Central memory CD4-positive, alpha-beta T cell (primary cell): ENCODE measurements at places on chromosomes 1 and 21.
A peak's percentile ranks its signal among the peaks of the same experiment; 100 is the strongest.

DNA sequence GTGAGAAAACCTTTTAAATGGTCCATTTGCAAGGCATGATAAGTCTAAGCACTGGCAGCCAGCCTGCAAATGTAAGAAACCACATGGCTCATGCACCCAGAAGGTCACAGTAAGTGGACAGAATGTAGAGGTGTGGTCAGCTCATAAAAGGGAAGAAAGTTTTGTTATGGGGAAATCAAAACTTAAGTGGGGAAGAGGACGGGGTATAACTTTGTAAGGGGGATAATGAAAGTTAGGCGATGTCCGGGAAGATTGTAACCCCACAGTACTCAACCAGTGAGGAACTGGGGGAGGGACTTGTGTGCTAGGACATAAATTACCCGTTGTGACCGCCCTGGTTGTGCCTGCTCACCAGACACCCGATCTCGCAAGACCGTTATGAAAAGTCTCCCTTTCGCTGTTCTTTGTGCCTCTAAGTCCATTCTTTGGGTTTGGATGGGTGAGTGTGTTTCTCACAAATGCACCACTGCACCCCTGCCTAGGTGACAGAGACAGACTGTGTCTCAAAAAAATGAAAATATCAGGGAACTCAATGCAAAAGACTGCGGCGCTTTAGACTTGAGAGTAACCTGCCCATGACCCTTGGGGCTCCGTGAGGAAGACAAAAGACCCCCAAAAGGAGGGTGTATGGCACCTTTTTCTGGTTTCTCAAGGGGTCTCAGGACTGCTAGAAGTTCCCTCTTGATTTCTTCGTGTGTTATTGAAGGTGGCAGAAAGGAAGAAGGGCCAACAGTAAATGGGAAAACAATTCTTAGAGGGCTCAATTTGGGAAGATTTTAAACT, 28.6 kb upstream of the ZNF496 start:
- no peak for DNase-seq

DNA sequence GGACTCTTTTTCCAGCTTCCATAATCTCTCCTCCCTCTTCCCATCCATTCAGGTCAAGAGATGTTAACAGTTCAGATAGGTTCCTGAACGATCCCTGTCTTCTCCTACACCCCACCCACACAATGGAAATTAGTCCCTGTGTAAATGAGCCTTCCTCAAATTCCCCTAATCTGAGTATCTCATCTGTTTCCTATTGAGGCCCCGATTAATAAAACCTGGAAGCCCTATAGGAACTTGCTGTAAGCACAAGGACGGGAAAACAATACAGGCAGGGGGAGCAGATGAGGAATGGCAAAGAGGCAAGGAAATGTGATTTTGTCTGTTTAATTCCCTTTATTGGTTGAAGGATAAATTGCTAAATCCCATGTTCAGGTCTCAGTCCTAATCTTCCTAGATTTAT, 7.1 kb upstream of the GPX7 start:
- no peak for DNase-seq

DNA sequence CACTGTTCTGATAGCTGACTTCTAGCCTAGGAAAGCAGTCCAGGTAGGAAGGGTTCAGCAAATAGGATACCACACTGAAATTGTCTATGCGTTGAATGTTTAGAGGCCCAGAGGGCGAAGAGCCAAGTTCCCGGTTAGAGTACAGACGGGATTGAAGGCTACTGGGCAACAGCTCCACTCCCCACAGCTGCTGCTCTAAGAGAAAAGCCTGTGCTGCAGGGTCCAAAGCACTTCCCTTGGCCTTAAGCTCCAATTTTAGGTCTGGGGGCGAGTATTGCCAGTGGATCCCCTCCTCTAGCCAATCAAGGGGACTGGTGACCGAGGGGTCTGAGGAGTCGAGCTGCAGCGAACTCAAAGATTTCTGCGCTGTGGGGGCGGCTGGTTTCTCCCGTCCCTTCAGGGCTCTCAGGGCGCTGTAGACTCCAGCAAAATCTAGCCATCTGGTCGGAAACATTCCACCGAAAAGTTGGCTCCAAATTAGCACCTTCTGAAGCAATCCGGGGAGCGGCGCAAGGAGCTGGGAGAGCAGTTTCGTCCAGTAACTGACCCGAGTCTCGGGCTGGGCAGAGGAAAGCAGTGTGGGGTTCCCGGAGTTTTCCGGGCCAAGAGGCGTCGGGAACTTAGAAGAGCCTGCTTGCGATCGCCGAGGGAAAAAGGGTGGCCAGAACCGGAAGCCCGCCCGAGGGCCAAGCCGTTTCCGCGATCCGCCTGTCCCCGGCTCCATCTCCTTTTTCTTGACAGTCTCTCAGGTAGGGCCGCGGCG, 748 bp downstream of the PPP1R15B start:
- DNase-seq, result peak; percentile 19

DNA sequence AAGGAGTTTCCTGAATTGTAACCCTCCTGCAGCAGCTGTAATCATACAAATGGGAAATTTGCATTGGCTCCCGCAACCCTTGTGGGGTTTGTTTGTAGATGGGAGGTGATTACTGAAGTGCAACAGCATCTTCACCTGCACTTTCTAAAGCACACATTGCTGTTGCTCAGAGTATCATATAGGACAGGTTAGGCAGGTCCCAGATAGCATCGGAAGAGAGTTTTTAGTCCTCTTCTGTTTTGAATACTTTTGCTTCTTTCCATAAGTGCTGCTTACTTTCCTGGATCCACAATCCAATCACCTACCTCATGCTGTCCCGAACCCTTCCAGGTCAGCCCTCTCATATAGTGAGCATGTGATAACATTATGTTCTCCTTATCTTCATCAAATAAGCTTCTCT, 300.4 kb downstream of the PTPRC start:
- no peak for DNase-seq

DNA sequence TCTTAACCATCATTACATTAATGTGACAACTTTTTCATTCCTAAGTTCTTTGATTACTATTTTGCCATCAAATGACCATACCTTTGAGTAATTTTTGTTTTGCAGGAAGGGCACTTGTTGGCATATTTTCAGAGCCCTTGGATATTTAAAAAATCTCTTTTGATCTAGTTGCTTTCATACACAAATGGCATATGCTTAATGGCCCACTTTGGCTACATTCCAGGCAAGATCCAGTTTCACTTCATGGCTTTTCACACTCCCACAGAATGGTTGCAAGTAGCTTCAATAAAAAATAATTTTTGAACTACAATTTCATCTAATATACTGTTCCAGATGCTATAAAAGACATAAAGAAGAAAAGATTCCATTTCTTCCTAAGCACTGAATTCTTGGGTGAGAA, 18.1 kb downstream of the ADAM30 start:
- DNase-seq, result no peak

- no peak for DNase-seq
Measured at GRCh38 chr1:28258628-28259251, 578 bp upstream of the SESN2 start.

DNA sequence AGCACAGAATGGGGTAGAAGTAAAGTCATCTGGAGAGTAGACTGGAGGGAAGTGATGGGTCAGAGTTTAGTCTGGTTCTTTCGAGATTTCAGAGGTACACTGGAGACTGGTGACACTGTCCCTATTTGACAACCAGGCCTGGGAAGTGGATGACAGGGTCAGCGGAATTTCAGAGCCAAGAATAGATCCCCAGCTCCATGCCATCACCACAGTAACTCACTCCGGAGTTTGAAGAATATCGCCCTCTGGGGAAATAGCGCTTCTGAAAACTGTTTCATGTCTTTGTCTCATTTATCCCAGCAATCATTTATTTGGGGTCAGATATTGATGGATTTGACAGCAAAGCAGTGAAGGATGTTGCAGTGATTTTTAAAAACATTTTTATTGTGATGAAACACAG, 7.6 kb upstream of the NFASC start:
- DNase-seq, result no peak

DNA sequence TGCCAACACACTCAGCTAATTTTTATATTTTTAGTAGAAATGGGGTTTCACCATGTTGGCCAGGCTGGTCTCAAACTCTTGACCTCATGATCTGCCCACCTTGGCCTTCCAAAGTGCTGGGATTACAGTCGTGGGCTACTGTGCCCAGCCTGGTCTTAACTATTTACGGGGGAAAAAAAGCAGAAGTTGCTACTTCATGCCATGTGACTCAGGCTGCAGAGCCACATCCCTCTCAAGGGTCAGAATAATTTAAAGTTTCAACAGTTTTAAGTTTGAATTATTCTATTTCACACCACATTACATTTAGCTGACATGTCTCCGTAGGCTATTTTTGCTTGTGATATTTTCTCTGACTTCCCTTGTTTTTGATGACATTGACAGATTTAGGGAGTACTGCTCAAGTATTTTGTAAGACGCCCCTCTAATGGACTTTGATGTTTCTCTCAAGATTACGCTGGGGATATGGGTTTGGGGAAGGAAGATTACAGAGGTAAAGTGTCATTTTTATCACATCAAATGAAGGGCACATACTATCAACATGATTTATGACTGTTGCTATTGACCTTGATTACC, 14.6 kb upstream of the AGBL4 start:
- DNase-seq, result no peak

DNA sequence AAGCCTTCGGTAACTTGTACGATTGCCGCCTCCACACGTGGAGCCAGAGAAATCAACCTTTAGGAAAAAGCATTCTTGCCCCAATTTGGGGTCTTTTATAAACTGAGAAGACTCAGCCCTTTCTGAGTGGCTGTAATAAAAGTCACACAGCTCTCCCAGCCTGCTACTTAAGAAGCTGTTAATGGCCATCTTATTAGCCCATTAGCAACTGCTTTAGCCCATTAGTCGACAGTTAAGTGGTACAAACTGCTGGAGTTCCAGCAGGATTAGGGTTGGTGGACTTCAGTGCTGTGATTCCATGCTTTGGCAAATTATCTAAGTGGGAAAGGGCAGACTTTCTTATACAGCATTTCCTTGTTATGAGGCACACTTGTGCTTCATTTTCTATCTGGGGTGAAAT, 461.3 kb downstream of the RPS6KC1 start:
- no peak for DNase-seq

DNA sequence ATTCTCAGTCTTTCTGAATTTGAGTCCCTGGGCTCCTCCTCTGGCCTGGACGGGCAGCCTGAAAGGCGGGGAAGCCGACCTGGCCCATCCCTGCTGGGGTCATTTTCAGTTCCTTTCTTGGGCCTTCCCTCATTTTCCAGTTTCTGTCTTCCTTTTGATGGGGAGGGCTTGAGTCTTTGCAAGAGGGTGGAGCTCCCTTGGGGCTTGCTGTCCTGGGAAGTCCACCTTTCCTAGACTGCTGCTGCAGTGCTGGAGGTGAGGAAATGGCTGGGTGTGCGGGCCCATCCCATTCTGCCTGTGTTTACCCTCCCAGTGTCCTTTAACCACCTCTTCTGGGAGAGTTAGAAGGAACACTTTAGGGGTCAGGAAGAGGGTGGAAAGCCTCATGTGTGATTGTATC, 40.4 kb upstream of the SYNC start:
- DNase-seq, result no peak

GRCh38 chr1:206015071-206015470, 8.6 kb downstream of the CTSE start:
- no peak for DNase-seq

GRCh38 chr1:201430776-201431175, 9.2 kb upstream of the TNNI1 start:
- DNase-seq, result no peak

DNA sequence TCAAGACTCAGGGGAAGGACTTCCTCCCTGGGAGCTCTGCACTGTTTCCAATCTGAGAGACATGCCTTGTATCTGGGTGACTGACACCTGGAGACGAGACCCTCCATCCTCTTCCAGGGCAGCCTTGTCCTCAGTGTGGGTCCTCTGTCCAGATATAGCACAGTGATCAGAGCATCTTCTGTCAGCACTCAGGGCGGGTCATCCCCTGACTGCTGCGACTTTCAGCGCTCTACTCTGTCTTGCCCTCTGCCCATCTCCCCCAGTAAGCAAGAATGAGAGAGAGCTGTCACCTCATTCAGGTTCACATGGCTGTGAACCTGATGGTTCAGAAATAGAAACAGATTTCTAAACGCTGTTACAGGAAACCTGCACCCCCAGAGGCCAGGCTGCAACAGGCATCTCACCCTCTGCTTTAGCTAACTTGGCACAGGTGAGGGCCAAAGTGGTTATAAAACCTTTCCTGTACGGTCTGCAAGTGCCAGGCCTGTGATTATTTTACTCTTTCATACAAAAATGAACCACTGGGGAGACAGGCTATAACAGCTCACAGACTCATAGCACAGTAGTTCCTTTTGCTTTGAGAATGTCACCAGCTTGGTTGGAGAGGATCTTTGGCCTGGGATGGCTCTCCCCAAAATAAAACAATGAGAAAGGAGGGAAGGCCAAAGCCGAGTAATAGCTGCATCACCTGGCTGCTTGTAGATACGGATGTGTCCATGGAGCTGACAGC, 11.4 kb upstream of the TENT5C start:
- DNase-seq, result no peak

DNA sequence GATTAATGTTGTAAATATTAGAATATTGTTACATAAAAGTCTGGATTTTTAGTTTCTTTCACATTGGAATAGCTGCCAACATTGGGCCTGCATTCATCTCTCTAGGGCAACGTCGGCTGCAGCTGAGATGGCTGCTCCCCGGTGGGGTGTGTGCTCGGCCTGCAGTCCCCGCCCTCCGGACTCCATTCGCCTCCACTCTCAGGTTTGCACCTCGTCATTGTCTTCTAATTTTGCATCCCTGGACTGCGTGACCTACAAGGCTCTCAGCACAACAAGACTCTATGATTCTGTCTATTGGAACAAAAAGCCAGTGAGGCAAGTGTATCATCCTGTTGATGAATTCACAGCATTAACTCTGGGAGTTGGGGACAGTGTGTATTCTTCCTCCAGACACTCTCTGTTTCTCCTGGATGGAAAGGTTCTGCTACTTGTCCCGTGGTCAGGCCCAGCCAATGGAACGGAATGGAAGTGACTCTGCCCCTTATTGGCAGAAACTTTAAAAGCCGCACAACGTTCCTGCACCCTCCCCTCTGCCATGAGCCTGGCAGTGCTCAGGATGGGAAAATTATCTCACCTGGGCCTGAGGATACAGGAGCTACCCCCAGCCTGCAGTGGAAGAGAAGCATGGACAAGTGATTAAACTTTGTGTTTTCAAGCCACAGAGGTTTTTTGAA, 105.0 kb upstream of the SAMD11 start:
- DNase-seq, result no peak

DNA sequence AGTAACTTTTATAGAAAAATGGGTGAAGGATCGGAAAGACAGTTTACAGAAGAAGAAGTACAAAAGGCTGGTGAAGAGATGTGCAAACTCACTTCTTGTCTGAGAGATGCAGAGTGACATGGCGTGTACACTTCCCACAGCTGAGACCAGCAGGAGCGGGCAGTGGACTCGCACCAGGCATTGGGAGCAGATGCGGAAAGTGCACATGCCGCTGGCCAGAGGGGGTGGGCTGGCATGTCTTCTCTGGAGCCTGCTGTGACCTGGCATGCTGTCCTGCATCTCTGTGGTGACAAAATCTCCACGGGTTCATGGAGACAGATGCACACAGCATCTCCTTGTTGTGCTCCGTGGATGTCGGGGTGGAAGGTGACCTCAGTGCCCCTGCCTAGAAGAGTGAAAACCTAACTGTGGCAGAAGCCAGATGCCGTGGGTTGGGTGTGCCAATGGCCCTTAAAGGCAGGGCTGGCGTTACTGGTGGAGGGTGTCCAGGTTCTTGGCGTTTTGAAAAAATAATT, 128.6 kb upstream of the COL6A1 start:
- no peak for DNase-seq
